ENCODE measurements at places on chromosomes 7 and 10. TPM values are rescaled to one million over a fixed set of nuclear protein-coding genes. Genes with fewer than 3 reads are reported as not detected.
A peak's percentile ranks its signal among the peaks of the same experiment; 100 is the strongest.

DNA sequence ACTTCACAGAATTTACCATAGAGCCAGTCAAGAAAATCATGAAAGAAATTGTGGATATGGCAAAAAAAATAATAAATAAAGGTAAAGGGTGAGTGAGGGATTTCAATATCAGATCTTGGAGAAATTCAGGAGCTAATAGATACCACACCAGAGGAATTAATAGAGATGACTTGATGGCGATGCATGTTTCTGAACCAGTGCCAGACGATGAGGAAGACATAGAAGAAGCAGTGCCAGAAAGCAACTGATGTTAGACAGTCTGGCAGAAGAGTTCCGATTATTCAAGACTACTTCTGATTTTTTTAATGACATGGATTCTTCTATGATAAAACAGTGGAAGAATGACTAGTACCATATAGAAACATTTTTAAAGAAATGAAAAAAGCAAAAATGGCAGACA is 314.7 kb downstream of the BICC1 start:
- no peaks in the 10 kb centered on the region for H3K4me1 ChIP-seq
- H3K27ac ChIP-seq = no peak overlapping the region
- no peak for DNase-seq
- H3K36me3 ChIP-seq = no peaks in the 10 kb centered on the region
- no peaks in the 10 kb centered on the region for H3K27me3 ChIP-seq

GRCh38 chr7:141359262-141359661 is 191.9 kb upstream of the AGK start:
- no peak overlapping the region for H3K27ac ChIP-seq
- no peak overlapping the region for H3K4me3 ChIP-seq
- no peaks in the 10 kb centered on the region for H3K27me3 ChIP-seq
- DNase-seq = no peak
- no peaks in the 10 kb centered on the region for H3K4me1 ChIP-seq

- peak overlapping the region; percentile 62 for H3K27ac ChIP-seq
- no peaks in the 10 kb centered on the region for H3K4me1 ChIP-seq
- H3K36me3 ChIP-seq = no peaks in the 10 kb centered on the region
- no peak for DNase-seq
Measured at GRCh38 chr10:103669243-103669929, 175.9 kb downstream of the NEURL1 start.

DNA sequence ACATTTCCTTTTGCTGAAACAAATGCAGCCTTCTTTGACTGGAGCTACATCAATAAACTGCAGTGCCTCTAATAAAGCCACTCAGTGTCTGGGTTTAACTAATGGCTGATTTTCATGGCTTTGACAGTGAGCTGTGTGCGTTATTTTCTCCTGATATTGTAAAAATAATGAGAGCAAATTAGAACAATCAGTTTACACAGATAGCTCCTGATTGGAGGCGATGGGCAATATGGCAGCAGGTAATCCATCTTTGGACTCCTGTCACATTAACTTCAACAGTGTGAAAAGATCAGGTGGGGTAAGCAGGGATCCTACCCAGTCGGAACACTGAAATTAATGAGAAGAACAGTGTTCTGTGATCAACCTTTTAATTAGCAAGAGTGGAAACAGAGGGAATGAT is 100.7 kb downstream of the POLL start:
- H3K4me3 ChIP-seq = no peak overlapping the region
- H3K4me1 ChIP-seq = no peaks in the 10 kb centered on the region
- DNase-seq = no peak
- no peak overlapping the region for H3K27ac ChIP-seq
- no peaks in the 10 kb centered on the region for H3K36me3 ChIP-seq

DNA sequence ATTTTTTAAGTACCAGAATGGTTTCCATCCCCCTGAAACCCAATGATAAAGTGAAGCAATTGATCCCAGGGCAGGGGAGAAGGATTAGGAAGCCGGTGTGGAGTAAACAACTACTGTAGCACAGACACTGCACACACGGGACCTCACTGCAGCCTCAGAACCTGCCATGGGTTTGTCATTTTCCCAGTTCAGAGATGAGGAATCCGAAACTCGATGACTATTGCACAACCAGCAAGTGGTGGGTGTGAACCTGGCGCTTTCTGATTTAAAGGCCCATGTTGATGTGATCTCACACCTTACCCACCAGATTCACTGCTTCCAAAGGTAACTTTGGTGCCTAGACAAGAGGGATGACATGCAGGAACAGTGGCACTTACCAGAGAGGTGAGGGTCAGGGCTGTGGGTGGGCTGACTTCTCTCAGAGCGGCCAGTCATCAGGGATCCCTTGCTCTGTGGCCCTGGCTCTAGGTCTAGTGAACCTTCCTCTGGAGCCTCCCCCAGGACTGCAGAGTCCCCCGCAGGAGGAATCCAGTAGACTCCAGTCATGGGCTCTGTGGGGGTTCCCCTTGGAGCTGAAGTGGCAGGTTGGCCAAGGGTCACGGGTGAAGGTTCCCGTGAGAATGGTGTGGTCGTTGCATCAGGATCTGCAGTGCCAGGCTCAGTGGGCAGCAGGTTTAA is 62.8 kb downstream of the PKD1L1 start:
- H3K27ac ChIP-seq = no peak overlapping the region
- no peak overlapping the region for H3K4me3 ChIP-seq
- no peaks in the 10 kb centered on the region for H3K36me3 ChIP-seq
- no peaks in the 10 kb centered on the region for H3K27me3 ChIP-seq
- H3K4me1 ChIP-seq = no peaks in the 10 kb centered on the region

DNA sequence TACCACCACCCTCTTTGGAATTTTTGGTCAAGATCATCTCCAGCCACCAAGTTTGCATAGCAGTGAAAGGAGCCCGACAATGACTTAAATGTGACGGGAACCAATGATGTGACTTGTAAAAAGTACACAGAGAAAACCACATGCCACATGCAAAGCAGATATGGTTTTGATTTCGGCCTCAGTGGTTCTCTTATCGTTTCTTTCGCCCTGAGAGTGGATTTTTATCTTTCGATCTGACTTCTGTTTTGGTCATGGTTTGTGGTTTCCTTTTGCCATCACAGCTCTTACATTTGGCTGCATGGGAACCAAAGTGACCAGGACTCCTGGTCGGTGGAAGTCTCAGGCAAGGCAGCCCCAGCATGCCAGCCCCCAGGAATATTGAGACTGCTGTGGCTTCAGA is 31.5 kb downstream of the TCF7L2 start:
- no peaks in the 10 kb centered on the region for H3K36me3 ChIP-seq
- no peak overlapping the region for H3K27ac ChIP-seq
- peaks cover 6% of the 10 kb centered on the region for H3K4me1 ChIP-seq

DNA sequence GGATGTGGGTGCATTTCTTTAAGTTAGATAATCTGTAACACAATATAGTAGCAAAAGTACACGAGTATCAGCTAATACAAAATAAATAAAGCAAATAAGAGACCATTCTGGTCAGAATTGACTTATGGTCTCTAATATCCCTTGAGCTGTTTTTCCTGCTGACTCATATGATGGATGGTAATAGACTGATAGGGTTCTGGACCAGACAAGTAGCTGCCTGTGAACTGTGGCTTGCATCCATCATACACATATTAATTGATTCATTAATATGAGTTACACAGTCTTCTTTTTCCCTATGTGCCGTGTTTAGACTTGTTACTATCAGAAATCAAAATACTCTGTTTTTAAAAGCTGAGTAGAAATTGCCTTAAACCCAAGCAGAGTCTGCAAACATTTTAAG is 762.8 kb downstream of the GATA3 start:
- H3K27ac ChIP-seq = no peak overlapping the region
- no peaks in the 10 kb centered on the region for H3K36me3 ChIP-seq
- no peak for DNase-seq
- H3K4me1 ChIP-seq = no peaks in the 10 kb centered on the region

The ZNHIT1 gene
- total RNA-seq = 37.1 TPM

Data from Peyer's patch (tissue), 4 donors.